ENCODE measurements at places on chromosomes 7 and 10.
A peak's percentile ranks its signal among the peaks of the same experiment; 100 is the strongest.

- no peak for DNase-seq
Observed at GRCh38 chr10:32143302-32143847, 87.2 kb upstream of the KIF5B start.

GRCh38 chr10:132608511-132609195 is 71.1 kb downstream of the INPP5A start:
- DNase-seq, result no peak

DNA sequence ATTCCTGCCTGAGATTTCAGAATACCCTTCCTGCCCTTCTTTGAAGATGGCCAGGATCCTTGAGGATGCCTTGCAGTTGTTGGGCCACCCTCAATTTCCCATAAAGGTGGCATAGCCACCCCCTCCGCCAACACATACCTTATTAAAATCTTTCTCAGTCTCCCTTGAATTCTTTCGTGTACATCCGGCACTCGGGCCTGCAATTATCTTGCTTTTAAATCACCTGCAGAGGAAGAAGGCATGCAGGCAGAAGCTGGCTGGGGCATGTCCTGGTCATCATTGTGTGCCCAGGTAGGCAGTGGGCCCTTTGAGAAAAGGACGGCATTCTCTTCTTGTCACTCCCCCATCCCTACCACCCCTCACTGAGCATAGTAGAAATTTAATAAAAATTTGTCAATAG is 189.5 kb upstream of the LYZL1 start:
- no peak for DNase-seq

DNA sequence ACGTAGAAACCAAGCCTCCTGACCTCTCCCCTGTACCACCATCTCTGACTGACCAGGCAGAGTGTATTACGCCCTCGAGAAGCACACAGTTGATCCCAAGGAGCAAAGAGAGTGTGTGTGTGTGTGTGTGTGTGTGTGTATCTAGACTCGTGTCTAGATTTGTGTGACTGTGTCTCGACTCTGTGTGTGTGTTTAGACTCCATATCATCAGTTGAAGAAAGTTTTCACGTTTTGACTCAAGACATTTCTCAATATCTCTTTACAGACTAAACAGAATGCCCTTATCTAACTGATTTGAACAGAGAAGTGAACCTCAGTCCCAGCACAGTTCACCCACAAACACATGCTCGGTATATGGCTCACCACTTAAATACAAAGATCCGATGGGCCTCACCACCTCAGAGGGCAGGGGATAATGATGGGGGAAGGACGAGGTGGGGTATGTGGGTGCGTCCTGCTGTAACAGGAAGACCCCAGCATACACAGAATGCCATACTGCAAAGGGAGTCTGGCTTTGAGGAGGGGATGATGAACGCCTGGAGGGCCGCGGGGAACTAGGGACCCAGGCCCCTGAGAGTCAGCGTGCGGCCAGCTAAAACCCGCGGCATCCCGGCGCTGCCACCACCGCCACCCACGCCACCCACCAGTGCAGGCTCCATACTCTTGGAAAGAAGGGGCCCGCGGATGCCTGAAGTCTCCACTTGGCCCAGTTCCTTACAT is 780 bp downstream of the ALDH18A1 start:
- peak; percentile 17 for DNase-seq

All from iPS-NIHi11 (cell line).